ENCODE measurements at places on chromosomes 1 and 21.
A peak's percentile ranks its signal among the peaks of the same experiment; 100 is the strongest.

- DNase-seq: no peak
Observed at GRCh38 chr21:27498025-27498424, 531.1 kb upstream of the ADAMTS5 start.

DNA sequence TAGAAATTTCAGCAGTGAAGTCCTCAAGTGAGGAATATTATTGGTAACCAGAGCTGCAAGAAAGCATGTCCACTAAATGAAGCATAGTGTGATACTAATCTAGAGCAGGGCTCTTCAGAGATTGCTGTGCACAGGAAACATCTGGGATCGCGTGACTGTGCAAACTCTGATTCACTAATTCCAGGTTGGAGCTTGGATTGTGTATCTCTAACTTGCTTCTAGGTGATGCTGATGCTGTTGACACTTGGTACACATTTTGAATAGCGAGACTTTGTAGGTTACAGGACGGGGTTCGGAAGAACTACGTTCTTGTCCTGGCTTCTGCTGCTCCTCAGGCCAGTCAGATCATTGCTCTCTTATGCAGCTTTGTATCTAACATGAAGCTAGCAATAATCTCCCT, 66.5 kb downstream of the PRRX1 start:
- no peak for DNase-seq

GRCh38 chr21:25636727-25637126, 2.3 kb upstream of the JAM2 start:
- DNase-seq: no peak

- peak; percentile 14 for DNase-seq
Observed at GRCh38 chr1:77986810-77987209, 7.9 kb upstream of the FUBP1 start.

DNA sequence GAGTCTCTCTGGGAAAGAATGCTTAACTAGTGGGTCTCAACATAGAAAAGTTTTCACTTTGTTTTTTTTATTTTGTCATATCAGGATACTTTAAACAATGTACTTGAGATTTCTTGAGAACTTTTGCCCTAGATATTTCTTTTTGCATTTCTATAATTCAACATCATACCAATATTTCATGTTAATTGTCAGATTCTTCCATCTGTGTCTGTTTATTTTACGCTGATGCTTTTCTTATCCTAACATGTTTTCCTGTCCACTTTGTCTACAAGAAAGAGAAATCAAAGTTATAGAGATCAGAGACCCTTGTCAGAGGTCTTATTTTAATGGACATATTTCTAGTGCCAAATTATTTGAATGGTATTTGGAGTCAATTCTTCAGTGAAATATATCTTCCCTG, 95.5 kb upstream of the B3GALT2 start:
- DNase-seq: no peak

GRCh38 chr1:212514056-212514614, 81.4 kb downstream of the NENF start:
- no peak for DNase-seq

- DNase-seq: no peak
Observed at GRCh38 chr1:225813214-225813964, 3.5 kb downstream of the EPHX1 start.

DNA sequence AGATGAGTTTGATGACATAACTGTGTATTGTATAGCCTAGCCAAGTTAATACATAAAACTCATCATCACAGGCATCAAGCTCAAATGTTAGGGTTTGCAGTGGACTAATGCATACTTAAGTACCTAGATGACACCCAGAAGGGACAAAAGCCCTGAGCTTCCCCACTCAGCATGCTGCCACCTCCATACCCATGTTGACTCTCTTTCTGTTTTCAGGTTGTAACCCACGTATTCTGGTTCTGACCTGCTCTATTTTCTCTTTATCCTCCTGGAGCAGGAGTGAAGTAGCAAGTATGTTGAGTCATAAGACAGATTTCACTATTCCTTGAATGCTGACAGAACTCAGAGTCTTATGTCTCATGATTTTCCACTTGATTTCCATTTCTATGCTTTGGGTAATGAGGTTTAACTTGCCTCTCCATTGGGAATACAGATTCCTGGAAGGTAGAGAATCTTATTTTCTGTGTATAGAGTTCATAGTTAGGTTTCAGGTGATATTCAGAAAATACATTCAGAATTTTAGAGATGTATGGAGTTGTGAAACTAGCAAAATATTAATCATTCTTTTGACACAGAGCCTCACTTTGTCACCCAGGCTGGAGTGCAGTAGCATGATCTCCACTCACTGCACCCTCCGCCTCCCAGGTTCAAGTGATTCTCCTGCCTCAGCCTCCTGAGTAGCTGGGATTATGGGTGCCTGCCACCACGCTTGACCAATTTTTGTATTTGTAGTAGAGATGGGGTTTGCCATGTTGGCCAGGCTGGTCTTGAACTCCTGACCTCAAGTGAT, 122.5 kb upstream of the KCNJ15 start:
- no peak for DNase-seq

DNA sequence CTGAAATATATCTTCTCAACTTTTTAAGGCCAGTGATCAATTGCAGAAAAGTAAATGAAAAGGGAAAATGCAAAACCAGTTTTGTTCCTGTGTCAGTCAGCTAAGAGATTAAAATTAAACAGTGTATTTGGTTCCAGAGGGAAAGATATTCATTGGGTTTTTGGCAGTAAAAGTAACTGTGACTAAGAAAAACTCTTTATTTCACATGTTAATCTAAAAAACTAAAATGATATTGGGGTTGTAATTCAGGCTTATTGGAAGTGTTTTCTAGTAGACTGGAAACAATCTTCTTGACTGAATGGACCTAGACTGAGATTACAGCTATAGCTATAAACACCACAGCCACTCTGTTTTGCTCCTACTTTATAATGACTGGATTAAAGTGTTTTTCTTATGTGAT, 413.9 kb downstream of the ADGRL2 start:
- no peak for DNase-seq

DNA sequence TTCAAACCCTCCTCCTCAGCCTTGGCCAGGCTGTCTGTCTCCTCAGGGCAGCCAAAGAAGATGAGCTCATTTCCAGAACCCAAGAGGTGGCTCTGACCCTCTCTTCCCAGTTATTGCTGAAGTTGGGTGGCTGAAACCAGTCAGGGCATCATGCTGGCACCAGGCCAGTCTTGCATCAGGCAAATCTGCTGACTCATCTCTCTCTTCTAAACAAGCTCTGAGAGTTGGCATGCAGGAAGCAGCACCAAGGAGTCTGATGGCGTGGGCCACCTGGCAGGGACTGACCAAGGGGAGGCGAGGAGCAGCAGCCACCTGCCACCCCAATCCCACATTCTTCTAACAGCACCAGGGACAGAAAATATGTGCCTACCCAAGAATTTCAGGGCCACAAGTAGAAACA, 104.8 kb upstream of the ATP1A1 start:
- DNase-seq: no peak

GRCh38 chr1:175353066-175353465, 160.5 kb upstream of the KIAA0040 start:
- no peak for DNase-seq

DNA sequence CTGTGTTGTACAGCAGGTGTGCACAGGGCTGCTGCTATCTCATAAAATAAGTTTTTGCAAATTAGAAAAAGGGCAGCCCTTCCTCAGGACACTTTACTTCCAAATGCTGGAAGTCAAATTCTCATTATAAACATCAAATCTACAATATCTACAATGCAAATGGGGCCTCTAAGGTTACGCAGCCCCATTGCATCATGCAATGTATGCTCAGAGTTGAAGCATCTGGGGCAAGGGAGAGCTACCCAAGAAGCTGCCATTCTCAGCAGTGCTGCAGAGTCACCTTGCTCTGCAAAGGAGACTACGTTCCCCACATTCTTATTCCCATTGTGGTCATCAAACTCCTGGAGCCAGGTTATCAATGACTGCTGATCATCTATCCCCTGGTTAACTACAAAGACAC, 208.9 kb upstream of the POGK start:
- no peak for DNase-seq

GRCh38 chr1:151024540-151025146, 11.7 kb upstream of the BNIPL start:
- peak; percentile 65 for DNase-seq

DNA sequence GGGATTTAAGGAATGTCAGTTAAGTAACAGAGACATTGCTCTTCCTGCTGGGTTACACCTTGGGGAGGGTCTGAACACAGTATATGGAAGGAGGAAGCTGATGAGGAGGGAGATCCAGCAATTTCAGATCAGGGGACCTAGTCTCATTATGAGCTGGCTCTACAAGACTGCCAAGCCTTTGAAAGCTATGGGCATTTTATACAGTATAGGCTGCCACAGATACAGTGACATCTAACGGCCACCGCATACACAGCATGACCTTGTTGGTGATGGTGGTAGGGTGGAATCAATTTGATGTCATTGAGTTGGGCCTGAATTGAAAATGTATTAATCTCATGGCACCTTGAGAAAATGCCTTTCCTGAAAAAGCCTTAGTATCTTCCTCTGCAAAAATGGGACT, 22.6 kb upstream of the ZP4 start:
- DNase-seq: no peak

GRCh38 chr1:7369866-7370265, 401.2 kb upstream of the VAMP3 start:
- DNase-seq: no peak

DNA sequence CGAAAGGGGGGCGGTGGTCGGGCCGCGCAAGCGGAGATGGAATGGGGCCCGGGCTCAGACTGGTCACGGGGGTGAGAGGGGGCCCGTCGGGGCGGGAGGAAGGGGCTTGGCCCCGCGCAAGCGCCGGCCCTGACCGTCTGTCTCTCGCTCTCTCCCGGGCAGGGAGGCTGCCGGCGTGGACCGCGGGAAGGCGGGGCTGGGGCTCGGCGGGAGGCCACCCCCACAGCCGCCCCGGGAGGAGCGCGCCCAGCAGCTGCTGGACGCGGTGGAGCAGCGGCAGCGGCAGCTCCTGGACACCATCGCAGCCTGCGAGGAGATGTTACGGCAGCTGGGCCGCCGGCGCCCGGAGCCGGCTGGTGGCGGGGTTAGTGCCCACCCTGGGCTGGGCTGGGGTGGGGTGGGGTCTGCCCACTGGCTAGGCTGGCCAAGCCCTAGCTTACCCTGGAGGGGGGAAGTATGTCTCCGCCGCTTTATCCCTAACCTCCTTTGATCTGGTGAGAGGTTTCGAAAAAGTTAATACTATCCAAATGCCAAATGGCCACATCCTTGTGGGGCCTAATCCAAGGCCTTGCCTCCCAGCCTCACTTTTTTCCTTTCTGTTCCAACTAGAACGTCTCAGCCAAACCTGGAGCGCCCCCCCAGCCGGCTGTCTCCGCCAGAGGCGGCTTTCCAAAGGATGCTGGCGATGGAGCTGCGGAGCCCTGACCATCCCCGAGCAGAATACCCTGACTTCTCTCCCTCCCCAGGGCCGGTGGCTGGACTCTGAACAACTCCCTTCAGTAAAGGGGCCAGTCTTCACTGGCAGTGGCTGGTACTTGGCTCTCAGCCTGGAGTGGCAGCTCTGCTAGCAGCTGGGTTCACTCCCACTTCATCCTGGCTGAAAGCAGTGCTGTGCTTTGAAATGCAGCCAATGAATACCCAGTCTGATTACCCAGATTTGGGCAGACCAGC, 636 bp upstream of the YRDC start:
- DNase-seq: peak; percentile 47

- no peak for DNase-seq
Observed at GRCh38 chr1:107184888-107185287, 44.0 kb downstream of the NTNG1 start.

- no peak for DNase-seq
Observed at GRCh38 chr1:92447033-92447681, 39.6 kb downstream of the GFI1 start.

GRCh38 chr1:77636864-77637263, 45.6 kb downstream of the ZZZ3 start:
- no peak for DNase-seq
